T follicular helper cell (primary cell): ENCODE measurements at places on chromosomes 1 and 21.

- no peak for DNase-seq
These were observed 5.7 kb upstream of the MOB3C start for GRCh38 chr1:46622344-46622743.

DNA sequence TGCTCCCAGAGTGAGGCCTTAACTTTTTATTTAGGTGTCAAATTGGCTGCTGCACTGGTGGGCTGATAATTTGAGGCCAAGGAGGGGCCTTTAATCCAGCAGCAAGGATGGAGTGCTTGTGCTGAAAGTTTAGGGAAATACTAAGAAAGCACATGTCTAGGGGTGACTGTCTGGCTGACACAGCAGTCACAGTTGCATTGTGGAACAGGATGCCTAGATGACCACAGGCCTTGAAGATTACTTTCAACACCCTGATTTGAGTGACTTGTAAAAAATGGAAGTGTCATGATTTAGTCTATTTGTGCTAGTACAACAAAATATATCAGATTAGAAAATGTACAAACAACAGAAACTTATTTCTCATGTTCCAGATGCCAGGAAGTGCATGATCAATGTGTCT lies 57.7 kb downstream of the ZNF697 start:
- no peak for DNase-seq

- no peak for DNase-seq
These were observed 4.9 kb downstream of the SPTA1 start for GRCh38 chr1:158681606-158682005.

DNA sequence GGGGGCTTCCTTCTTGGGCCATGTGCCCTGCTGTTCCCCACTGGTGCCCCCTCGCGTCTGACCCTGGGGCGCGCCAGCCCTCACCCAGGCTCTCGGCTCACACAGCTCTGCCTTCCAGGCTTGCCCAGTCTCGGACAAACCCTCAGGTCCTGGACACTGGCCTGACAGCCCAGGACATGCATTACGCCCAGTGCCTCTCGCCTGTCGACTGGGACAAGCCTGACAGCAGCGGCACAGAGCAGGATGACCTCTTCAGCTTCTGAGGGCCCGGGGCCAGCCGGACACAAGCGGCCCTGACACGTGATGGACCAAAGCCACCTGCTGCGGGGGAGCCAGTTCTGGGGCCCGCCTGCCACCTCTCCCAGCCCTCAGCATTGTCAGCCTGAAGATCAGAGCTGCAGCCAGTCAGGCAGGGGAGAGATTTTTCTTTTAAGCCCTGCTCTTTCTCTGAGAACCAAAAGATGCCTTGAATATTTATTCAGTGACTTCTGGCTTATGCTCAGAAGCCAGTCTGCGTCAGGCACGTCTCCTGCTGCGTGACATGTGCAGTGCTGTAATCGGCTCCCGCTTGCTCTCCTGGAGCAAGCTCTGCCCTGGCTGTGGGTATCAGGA lies 23.4 kb downstream of the LDLRAP1 start:
- no peak for DNase-seq

DNA sequence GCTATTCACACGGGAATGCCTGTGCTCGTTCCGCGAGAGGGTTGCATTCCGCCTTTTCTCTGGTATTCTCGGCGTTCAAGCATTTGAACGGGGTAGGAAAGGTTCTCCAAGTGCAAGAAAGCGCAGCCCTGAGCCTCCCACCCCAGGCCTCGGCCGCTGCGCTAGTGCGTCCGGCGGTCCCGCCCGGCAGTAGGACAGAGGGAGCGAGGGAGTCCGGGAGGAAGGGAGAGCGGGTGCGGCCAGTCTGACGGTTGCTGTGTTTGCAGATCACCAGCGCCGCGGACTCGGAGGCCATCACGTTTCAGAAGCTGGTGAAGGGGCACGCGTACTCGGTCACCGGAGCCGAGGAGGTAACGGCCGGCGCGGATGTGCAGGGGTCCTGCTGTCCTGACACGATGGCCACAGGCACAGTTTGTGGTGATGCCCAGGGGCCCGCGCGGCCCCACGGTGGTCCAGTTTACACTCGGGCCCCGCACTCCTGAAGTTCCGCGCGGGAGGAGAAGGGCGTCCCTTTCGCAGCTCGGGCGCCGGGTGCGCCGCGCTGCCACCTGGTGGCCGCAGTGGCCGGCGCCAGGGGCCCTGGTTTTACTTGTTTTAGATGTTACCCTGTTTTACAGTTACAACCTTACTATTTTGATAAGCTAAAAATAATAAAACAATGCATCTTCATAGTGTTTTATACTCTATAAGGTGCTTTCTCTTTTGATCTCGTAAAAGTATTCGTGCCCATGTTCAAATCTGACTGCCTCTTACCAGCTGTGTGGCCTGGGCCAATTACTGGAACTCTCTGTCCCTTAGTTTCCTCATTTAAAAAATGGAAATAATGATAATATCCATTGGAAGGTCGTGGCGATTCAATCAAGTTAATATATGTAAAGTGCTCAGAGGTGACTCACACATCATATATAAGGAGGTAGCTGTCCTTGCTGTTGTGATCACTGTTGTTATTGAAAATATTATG lies 36.7 kb downstream of the CAPN2 start:
- DNase-seq, result peak; percentile 43

DNA sequence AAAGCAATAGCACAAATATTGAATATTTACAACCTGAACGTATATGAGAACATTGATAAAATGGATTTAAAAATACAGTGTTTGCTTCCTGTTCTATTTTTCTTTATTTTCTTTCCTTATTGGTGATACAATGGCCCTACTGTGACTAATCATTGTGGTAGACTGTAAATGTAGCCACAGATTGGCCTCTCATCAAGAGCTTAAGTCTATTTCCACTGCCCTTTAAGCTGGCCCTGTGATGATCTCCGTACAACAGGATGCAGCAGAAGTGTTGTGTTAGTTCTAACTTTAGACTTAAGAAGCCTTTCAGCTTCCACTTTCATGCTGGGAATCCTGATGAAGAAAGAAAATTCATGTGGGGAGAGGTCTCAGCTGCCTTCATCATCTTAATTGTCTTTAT lies 285.6 kb upstream of the B3GALT2 start:
- no peak for DNase-seq

GRCh38 chr1:29579821-29580425 lies 343.6 kb downstream of the PTPRU start:
- DNase-seq, result no peak

GRCh38 chr1:184801503-184801902 lies 46.8 kb upstream of the EDEM3 start:
- DNase-seq, result no peak

- no peak for DNase-seq
These were observed 481.0 kb downstream of the OMA1 start for GRCh38 chr1:58065520-58065919.

GRCh38 chr1:72111662-72112061 lies 170.7 kb downstream of the NEGR1 start:
- DNase-seq, result no peak

DNA sequence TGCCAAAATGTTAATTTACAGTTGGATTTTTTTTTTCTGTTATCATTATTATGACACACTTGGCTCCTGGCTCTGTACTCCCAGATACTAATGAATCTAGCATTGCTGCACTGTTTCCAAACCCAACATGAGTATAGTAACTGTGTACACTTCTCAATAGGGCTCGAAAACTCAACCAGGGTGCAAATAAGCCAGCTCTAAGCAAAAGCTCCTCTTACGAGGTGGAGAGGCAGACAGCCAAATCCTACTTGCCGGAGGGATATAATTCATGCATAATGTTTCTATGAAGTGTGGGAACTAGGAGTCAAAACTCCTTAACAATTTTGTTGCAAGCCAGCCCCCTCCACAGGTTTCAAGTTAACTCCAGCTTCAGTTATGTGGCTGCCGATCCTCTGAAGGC lies 510.4 kb upstream of the ZP4 start:
- no peak for DNase-seq

DNA sequence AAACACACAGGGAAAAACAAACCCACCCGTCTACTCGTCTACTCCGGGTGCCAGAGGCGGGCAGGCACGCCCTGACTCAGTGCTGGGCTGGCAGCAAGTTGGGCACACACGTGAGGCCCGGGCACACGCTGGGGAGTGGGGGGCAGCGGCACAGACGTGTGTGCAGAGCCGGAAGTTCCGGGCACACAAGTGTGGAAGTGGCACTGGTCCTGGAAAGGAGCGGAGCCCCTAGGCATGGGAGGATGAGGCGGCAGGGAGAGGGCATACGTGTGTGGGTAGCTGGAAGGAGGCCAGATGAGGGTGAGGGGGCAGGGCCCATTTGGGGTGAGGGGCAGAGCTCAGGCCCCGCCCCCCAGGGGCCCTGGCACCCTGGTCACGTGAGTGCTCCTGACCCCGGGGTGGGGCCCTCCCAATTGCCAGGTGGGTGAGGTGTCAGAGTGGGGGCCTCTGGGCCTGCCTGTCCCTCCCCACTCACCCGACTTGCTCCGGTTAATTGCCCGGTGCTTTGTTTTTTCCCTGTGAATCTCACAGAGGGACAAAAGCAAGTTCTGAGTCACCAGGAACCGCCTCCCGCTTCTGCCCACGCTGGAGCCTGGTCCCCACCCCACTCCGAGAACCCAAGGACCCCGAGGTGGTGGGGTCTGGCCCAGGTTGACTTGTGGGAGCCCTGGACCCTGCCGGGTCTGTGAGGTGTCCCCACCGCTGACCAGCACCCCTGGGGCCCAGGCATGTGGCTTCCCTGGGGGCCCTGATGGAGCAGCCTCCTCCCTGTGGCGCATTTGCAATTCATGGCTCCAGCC lies 104.8 kb upstream of the CASZ1 start:
- DNase-seq, result no peak

DNA sequence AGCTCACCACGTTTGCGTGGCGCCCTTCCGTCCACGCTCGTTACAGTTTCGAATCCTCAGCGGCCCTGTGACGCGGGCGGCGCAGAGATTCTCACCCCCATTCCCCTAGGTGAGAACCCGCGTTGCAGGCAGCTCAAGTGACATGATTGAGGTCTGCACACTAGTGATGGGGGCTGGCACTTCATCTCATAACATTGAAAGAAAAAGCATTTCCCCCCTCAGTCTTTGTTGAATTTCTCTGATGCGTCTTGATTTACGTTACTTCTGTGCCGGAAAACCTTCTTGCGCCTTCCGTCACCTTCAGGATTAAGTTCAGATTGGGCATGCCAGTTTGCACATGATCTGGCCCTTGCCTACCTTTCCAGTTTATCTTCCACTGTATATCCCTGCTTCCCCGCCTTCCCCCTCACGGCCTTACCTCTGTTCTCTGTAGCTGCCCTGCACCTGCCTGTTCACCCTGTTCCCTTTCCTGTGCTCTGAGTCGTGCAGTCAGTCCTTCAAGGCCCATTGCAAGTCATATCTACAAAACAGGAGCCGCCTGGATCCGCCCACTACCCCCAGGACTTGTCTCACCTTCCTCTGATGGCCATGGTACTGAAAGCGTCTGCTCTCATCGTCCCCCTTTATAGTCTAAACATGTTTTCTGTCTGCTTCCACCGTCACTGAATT lies 1.1 kb downstream of the CTPS1 start:
- peak; percentile 25 for DNase-seq

- DNase-seq, result no peak
These were observed 507.1 kb upstream of the ZRANB2 start for GRCh38 chr1:71587961-71588360.

DNA sequence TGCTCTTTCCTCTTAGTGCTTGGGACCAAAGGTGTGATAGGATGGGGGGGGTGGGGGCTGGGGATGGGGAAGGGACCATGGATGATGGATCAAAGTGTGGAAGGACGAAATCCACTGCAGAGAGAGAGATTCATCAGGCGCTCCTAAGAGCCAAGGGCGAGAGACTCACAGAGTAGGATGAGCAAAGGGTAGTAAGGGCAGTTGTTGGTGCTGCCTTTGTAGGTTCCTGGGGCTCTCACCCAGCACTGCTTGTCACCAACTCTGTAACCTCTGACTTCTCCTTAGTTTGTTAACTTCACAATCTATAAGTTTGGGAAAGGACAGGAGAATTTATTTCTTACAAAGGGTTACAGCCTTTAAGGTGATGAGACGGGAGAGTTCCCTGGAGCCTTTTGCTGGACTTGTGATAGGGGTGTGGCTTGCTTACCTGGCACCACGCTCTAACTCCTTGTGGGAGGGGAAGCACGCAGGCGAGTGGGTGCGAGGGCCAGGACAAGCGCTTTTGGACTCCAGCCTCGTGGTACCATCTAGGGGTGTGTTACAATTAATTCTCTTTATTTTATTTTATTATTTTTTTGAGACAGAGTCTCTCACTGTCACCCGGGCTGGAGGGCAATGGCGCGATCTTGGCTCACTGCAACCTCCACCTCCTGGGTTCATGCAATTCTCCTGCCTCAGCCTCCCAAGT lies 1.6 kb upstream of the PDXK start:
- no peak for DNase-seq

DNA sequence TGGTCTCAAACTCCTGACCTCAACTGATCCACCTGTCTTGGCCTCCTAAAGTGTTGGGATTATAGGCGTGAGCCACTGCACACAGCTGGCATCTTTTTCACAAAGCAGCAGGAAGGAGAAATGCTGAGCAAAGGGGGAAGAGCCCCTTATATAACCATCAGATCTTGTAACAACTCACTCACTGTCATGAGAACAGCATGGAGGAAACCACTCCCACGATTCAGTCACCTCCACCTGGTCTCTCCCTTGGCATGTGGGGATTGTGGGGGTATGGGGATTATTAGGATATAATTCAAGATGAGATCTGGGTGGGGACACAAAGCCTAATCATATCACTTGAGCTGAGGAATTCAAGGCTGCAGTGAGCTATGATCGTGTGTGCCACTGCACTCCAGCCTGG lies 3.0 kb upstream of the MFSD2A start:
- no peak for DNase-seq

DNA sequence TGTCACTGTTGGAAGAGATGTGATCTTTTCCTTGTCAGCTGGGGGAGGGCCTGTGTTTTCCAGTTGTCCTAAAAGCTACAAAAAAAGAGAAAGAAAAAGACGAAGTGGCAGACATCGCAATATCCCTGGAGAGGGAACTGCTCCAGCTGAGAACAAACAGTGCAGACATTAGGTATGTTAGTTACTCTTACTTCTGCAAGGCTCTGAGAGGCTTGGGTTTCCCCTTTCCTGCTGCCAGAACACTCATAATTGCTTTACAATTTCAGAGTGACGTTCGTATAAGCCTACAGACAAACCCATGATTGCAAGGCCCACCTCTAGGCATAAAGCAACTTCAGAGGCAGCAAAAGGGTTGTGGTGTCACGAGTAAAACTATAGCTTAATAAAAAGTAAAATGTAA lies 31.1 kb downstream of the CD160 start:
- DNase-seq, result no peak
